Subcutaneous adipose tissue (tissue), 4 donors: ENCODE measurements at places on chromosomes 3 and 15. TPM values are rescaled to one million over a fixed set of nuclear protein-coding genes. Genes with fewer than 3 reads are reported as not detected.

TRH gene
- not detected for total RNA-seq

GASK1A gene
- total RNA-seq, result 16.5 TPM

TRIP4 gene
- 17.2 TPM for total RNA-seq

DUOX1 gene
- 0.57 TPM for total RNA-seq

RASGRF1 gene
- total RNA-seq, result 0.22 TPM

ANO10 gene
- 34.5 TPM for total RNA-seq

CELSR3 gene
- 0.44 TPM for total RNA-seq

ADIPOQ gene
- total RNA-seq, result 1,341 TPM

TTC21A gene
- 6.6 TPM for total RNA-seq

TOP2B gene
- 126 TPM for total RNA-seq

SLC2A2 gene
- not detected for total RNA-seq

GOLGA8K gene
- total RNA-seq, result not detected

AMIGO3 gene
- 1.1 TPM for total RNA-seq

IFT122 gene
- total RNA-seq, result 57.3 TPM

FETUB gene
- total RNA-seq, result not detected

RHCG gene
- total RNA-seq, result not detected

SHF gene
- total RNA-seq, result 7.5 TPM

MORF4L1 gene
- 391 TPM for total RNA-seq

SUSD5 gene
- total RNA-seq, result 0.57 TPM

U2SURP gene
- 94.5 TPM for total RNA-seq

PP2D1 gene
- not detected for total RNA-seq

SKOR1 gene
- total RNA-seq, result 0.17 TPM

RBP2 gene
- not detected for total RNA-seq

DLEC1 gene
- 1.3 TPM for total RNA-seq
